ENCODE measurements at places on chromosomes 2 and 18.

GRCh38 chr18:74512321-74513053, 16.3 kb downstream of the CNDP2 start:
- DNase-seq = no peak

- no peak for DNase-seq
Observed at GRCh38 chr2:233928594-233929351, 11.6 kb downstream of the TRPM8 start.

- DNase-seq = peak; percentile 69
Observed at GRCh38 chr2:62293490-62294271, 97.8 kb downstream of the B3GNT2 start.

DNA sequence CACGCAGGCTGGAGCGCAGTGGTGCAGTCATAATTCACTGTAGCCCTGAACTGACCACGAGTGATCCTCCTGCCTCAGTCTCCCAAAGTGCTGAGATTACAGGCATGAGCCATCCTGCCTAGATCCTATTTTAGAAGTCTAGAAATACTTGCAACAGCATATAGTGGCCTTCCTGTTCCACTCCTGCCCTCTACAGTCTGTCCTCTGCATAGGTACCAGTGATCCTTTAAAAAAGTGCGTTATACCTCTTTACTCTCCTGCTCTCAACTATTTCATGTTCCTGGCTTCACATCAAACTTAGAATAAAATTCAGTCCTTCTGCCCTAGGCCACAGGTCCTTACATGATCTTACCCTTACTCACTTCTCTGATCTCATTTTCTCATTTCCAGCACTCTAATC, 6.0 kb downstream of the COMMD1 start:
- no peak for DNase-seq

DNA sequence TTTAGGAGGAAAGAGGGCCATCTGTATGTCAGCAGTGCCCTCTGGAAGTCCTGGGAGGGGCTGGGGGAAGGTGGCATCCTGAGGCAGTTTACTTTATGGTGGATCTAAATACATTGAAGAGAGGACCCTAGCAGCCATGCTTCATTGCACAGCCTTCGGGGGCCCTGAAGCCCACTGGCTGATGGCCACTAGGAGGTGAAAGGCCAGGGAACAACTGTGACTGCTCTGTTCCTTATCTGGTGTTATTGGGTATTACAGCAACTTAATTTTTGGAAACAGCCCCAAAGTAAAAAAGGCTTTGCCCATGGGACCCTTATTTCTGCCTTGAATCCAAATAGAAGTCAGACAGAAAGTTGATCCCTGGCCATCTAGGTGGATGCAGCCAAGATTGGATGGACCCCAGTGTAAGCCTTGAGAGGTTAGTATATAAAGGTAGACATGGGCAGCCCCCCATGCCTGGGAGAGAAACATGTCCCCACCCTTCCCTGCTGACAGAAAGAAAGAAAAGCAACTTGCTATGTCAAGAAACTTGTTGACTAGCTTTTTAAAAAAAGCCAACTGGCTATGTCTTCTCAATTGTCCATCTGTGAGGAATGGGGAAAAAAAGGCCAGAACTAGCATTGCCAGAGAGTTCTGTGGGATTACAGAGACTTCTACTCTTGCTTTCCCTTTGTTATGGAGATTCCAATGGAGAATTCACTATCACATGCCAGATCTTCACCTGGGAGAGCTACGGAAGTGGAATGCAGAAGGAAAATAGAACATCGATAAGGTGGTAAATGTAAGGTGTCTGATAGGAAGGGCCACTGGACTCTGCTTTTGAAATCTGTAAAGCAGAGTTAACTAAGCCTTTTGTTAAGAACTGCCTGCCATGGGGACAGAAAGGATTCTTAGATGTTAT, 58.6 kb upstream of the OSR1 start:
- DNase-seq = no peak

- DNase-seq = peak; percentile 20
Observed at GRCh38 chr2:218465987-218466633, 47.2 kb downstream of the VIL1 start.

GRCh38 chr2:240983996-240984498, 14.4 kb upstream of the SNED1 start:
- no peak for DNase-seq
